ENCODE measurements at places on chromosomes 1 and 21.

DNA sequence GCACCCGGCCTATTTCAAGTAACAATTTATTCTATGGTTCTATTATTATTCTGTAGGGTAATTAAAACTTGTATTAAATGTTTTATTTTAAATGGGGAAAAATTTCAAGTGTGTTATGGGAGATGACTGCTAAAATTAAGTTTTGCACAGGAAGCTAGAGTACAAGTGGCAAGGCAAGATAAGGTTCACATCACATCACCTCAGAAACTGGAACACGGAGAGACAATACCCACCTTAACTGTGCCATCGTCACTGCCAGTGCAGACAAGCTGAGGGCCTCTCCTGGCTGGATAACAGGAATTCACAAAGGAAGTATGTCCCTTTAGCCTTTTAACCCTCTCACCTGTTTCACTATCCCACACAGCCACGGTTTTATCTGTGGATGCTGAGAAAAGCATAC, 7.6 kb downstream of the SNRNP40 start:
- DNase-seq = no peak

- no peak for DNase-seq
These were observed 20.9 kb upstream of the DYNLT5 start for GRCh38 chr1:66731170-66731865.

- no peak for DNase-seq
These were observed 128.6 kb downstream of the PRDM2 start for GRCh38 chr1:13828454-13829151.

- DNase-seq = no peak
These were observed 75.8 kb upstream of the GNG4 start for GRCh38 chr1:235725434-235725833.

GRCh38 chr21:35225573-35225972, 176.5 kb upstream of the RUNX1 start:
- no peak for DNase-seq

GRCh38 chr1:109785446-109786111, 21.9 kb upstream of the EPS8L3 start:
- no peak for DNase-seq

GRCh38 chr1:169078163-169078883, 28.2 kb upstream of the ATP1B1 start:
- no peak for DNase-seq

DNA sequence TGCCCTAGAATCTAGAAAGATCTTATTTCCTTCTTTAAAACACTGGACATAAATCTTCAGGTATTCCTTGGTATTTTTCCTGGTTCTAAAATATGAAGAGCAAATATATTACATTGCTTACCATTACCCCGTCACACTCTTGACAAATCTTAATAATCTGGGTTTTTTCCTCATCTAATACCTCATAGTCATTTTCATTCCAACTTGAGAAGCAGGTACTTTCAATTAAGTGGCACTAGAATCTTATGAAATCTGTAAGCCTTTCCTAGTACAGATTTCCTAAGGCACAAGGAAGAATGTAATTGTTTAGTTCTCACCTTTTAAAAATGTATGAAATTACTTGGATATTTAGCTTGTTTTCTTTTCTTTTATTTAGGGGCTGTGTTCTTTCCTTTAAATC, 481.5 kb upstream of the ZRANB2 start:
- no peak for DNase-seq

DNA sequence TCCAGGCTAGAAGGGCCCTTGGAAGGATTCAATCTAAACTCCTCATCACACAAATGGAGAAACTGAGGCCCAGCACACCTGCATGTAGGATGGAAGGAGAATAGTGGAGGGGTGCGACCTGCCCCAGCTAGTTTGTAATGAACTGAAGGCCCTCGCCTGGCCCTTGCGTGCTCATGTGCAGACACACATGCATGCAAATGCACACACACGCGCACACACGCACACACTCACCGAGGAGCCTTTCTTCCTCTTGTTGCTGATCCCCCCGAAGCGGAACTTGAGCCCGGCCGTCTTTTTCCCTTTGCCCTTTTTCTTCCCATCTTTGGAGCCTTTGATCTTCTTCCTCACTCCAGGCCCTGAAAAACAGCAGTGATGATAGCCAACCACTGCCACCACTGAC, 27.9 kb downstream of the CHD5 start:
- no peak for DNase-seq

DNA sequence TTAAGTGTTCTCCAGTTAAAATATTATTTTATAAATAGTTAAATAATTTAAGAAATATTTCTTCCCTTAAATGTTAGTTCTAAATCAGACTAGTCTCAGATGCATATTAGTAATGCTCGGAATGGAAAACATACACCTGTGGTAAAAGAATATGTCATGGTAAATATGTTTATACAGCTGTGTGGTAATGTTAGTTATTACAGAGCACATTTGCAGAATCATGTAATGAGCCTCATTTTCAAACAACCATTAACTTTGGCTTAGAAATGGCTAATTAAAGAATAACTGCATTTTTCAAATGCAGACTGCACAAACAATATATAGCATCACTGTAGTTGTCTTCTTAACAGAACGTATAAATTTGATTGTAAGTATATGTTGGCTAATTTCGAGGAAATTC, 90.3 kb downstream of the DISP1 start:
- DNase-seq = no peak

DNA sequence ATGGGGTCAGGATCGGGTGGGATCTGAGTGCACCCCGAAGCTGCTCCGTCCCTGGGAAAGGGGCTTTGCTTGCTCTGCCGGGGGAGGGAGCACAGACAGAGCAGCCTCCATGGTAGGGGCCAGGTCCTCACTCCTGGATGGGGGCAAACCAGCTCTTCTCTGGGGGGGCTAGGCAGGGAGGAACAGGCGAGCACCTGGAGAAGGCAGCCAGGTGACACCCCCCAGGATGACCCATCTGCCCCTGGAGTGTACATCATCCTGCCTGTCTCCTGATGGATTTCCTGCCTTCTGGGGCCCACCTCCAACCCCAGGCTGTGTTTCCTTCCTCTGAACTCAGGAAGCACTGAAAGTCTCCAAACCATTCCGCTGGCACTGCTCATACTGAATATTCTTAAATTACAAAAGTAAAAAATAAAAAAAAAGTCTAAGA, 248.0 kb downstream of the RHOU start:
- DNase-seq = no peak

DNA sequence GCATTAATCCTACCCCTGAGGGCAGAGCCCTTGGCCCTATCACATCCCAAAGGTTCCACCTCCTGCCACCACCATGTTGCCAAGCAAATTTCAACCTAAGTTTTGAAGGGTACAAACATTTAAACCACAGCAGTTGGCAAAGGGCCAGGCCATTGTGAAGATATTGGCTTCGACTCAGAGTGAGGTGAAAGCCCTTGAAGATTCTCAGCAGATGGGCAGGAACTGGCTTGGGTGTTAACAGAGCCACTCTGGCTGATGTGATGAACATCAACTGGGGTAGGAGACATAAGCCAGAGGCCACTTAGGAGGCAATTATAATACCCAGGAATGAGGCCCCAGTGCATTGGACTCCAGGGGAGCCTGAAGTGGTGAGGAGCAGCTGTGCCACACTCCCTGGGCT, 207.7 kb upstream of the KAZN start:
- no peak for DNase-seq

GRCh38 chr1:44485229-44485933, 80.3 kb downstream of the RNF220 start:
- peak; percentile 75 for DNase-seq

DNA sequence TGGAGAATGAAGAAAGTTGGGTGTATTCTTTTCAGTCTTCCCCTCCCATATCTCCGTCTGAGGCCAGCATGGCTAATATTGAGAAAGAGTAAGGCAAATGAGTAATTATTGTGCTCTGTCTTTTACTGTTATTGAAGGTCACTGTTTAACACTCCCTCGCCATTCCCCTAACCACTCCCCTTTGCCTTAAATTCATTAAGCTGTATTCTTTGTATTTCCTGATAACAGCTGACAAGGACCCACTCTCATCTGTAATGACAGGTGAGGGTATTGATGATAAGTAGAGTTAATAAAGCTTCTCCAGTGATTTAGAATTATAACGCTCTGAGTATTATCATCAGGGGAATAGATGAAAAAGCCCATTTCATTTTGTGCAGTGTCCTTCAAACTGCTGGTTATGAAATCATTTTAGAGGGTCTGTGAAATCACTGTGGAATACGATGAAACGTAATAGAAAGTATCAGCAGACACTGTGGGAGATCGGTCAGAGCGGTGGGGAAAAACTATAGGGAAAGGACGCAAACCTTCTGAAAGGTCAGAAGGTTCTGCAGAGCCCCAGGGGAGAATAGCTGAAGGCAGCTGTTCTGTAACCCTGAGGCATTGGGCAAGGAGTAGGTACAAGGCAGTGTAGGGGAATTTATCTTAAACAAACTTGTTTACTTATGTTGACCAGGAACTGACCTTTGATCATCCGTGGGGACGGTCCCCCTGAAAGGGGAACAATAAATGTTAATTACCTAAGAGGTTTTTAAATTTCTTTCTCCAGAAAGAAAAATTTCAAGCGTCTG, 46.3 kb upstream of the CACYBP start:
- no peak for DNase-seq

DNA sequence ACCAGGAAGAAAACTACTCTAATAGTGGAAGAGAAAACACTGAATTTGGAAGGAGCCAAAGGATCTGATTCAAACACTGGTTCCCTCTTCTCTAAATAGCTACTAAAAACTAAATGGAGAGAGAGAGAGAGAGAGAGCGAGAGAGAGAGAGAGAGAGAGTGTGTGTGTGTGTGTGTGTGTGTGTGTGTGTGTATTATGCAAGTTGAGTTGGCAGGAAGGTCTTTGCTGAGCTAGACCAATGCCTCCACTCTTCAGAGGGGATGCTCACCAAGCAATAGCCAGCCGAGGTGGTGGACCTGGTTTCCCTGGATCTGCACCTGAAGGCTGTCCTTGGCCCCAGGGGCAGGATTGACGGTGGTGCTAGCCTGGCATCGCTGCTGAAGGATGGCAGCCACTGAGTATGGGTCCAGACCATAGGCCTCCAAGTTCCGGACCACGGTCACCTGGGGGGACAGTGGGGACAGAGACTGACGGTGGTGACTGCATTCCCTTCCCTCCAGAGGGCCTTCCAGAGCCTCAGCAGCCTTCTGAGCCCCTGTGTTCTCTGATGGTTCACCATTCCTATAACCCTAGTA, 18.8 kb downstream of the EIF2D start:
- DNase-seq = no peak

DNA sequence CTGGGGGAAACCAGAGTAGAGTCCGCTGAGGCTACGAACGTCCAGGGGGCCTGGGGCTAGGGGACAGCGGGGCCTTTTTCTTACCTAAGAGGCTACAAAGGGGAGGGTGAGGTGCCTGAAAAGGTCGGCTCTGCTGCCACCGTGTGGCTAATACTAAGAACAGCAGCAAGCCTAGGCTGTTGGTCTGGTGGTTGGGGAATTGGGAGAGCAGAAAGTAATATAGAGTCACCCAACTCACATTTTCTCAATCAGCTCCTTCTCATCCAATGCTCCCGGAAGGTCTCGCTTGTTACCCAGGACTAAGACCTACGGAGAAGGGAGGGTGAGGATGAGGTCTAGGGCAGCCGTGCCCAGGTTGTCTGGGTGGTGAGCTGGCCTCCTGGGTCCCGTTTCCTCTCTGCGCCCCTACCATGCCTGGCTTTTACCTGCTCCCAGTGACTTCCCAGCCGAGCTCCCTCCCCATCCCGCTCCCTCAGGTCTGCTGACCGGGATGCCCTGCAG, 9.3 kb downstream of the ARL8A start:
- no peak for DNase-seq

- no peak for DNase-seq
These were observed 99.3 kb downstream of the PLD5 start for GRCh38 chr1:242425232-242425631.

DNA sequence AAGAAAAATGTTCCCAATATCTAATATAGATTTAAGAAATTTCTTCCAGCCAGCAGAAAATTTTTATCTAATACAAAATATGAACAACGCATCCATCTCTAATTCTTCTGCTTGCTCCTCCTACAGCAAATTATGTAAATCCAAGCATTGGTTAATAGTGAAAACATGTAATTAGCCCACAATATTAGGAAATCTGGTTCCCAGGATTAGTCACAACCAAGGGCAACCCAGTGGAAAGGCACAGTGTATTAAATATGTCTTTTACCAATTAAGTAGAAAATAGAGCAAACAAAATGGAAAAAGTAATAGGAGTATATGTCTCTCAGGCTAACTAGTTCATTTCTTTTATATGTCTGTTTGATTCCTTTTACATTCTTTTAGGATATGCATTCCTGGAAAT, 59.4 kb upstream of the IFI44L start:
- DNase-seq = no peak

GRCh38 chr1:54559111-54559548, 11.1 kb downstream of the ACOT11 start:
- no peak for DNase-seq

GRCh38 chr1:178727014-178727895, 2.2 kb downstream of the RALGPS2 start:
- no peak for DNase-seq

GRCh38 chr1:234863551-234863971, 253.6 kb upstream of the IRF2BP2 start:
- no peak for DNase-seq

- DNase-seq = no peak
These were observed 67.2 kb downstream of the ALG14 start for GRCh38 chr1:95005584-95005983.

GRCh38 chr1:113871597-113872113, at the start of gene PTPN22:
TSS of gene PTPN22 (minus strand) at chr1:113871712.
- peak; percentile 62 for DNase-seq

- no peak for DNase-seq
These were observed 4.2 kb upstream of the ZNF496 start for GRCh38 chr1:247335882-247336281.

DNA sequence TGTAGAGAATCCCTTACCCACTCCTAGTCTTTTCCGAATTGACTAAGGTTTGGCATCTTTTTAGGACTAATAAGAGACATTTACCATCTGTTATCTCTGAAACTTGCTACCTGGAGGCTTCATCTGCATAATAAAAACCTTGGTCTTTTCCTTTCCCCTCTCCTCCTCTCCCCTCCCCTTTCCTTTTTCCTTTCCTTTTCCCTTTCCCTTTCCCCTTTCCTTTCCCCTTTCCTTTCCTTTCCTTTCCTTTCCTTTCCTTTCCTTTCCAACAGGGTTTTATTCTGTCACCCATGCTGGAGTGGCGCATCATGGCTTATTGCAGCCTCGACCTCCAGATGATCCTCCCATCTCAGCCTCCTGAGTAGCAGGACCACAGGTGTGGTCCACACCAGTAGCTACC, 195.7 kb downstream of the RYR2 start:
- DNase-seq = no peak

DNA sequence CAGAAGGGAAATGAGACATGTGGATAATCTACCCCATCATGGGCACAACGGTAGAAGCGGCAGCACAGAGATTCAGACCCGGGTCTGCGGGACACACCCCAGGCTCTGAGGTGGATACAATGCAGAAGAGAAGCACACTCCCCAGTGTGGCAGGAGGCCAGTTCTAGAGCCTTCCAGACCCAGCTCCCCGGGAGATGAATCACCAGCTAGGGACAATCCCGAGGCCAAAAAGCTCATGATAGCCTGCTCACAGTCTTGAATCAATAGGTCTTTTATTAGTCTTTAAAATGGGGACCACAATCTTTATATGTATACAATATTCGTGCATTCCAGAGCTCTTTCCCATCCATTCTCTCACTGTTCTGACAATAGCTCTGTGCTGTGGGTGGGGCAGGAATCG, 57.3 kb upstream of the DIRAS3 start:
- no peak for DNase-seq

- peak; percentile 82 for DNase-seq
These were observed at the start of gene CCDC24 for GRCh38 chr1:43991476-43992231. TSS of gene CCDC24 (plus strand) at chr1:43991599. CDS start at chr1:43991879, 280 bp downstream.

All from CMK (cell line).